ENCODE measurements at places on chromosomes 11 and 22. TPM values are rescaled to one million over a fixed set of nuclear protein-coding genes. Genes with fewer than 3 reads are reported as not detected.

DNA sequence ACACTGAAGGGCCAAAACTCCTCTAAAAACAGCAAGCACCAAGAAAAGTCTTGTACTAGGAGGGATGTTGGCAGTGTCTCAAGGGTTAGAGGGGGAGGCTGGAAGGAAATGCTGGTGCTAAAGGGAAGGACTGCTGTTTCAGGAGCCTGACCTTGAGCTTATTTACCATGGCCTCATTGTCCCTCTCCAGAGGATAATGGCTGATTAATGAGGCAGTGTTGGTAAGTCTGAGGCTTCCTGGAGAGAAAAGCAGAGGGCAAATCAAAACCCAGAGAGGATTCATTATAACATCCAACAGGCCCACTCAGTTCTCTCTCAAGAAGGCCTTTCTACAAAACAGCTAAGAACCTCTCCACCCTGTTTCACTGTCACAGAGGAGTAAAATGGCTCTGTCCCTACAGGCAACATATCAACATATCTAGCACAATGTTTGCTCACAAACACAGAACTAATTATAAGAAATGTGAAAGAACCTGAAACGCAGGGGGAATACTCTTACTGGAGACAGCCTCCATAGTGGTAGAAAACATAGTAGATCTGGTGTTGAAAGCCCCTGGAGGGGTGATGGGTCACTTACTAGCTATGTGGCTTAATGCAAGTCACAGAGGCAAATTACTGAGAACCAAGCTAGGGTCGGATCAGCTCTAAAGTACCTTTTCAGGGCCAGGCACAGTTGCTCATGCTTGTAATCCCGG, 31.4 kb downstream of the NUMA1 start:
- no peaks in the 10 kb centered on the region for H3K4me1 ChIP-seq
- H3K27me3 ChIP-seq: no peaks in the 10 kb centered on the region
- no peaks in the 10 kb centered on the region for H3K36me3 ChIP-seq
- no peak overlapping the region for H3K27ac ChIP-seq

DNA sequence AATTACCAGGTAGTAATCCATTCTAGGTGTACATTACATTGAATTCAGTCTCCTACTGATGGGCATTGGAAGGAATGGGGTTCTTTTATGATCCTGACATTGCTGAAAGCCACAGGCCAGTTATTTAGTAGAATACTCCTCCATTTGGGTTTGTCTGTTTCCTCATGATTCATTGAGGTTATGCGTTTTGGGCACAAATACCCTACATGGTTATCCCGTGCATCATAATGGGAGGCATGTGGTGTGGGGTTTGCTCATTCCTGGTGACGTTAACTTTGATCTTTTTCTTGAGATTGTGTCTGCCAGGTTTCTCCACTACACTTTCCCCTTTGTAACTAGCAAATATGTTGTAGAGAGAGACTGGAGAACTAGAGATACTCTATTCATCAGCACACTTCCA, 5.5 kb downstream of the FOLR3 start:
- no peaks in the 10 kb centered on the region for H3K4me1 ChIP-seq
- no peaks in the 10 kb centered on the region for H3K27me3 ChIP-seq
- H3K4me3 ChIP-seq: no peak overlapping the region
- no peak for DNase-seq
- H3K27ac ChIP-seq: no peak overlapping the region

The HBB gene
- 113 TPM for total RNA-seq

- no peaks in the 10 kb centered on the region for H3K27me3 ChIP-seq
- no peak overlapping the region for H3K27ac ChIP-seq
- no peak overlapping the region for H3K4me3 ChIP-seq
- peaks cover 20% of the 10 kb centered on the region for H3K4me1 ChIP-seq
- H3K36me3 ChIP-seq: no peaks in the 10 kb centered on the region
These were observed 3.6 kb downstream of the POLDIP3 start for GRCh38 chr22:42611051-42611450.

GRCh38 chr11:111530091-111530490, 10.4 kb upstream of the LAYN start:
- no peaks in the 10 kb centered on the region for H3K27me3 ChIP-seq
- H3K27ac ChIP-seq: no peak overlapping the region
- DNase-seq: no peak
- H3K4me3 ChIP-seq: no peak overlapping the region
- H3K4me1 ChIP-seq: no peaks in the 10 kb centered on the region
- H3K36me3 ChIP-seq: no peaks in the 10 kb centered on the region

DNA sequence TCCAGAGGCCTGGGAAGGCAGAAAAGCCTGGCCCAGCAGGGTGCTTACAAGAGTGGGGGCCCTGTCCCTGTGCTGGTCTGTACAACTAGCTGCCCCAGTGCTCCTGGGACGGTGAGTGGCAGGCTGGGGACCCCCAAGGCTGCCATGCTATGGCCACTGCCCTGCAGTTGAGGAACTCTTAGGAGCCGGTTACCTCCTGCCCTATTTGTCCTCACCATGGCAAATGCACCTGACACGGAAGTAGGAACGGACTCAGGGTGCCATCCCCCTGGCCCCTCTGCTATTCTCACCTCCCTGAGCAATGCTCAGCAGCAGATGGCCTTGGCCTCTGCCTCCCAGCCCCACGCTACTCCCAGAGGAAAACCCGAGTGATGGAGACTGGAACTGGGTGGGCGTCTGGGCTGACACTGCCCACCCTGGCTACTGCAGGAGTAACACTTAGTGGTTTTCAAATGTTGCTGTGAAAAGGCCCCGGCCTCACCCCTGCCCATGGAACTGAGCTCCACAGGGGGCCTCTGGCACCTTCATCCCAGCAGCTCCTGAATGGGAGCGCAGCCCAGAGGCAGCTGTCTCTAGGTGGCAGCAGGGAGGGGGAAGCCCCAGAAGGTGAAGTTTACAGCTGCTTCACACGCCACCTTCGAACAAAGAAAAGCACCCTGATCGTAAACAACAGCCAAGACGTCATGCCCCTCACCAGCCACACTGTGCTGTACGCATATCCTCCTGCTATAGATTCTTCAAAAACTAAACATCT, 105.3 kb downstream of the CTTN start:
- H3K27me3 ChIP-seq: no peaks in the 10 kb centered on the region
- no peaks in the 10 kb centered on the region for H3K4me1 ChIP-seq
- DNase-seq: peak; percentile 36
- H3K36me3 ChIP-seq: no peaks in the 10 kb centered on the region

DNA sequence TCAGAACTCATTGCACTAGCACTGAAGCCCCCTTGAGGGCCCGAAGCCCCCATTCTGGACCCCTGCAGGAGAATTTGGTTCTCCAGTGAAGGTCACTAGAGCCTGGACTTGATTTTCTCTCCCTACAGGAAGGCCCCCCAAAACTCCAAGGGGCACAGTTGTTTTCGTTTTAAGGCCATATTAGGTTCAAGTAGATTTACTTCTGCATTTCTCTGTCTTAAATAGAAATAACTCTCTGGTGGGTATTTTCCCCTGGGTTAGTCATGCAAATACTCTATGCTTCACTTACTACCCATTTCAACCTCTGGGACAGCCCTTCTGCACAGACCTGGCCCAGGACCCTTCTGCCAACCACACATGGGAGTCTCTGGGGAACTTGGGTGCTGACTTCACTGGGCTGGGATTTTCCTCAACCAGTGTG, 41.6 kb downstream of the WEE1 start:
- no peaks in the 10 kb centered on the region for H3K36me3 ChIP-seq
- no peak for DNase-seq
- no peaks in the 10 kb centered on the region for H3K27me3 ChIP-seq
- no peak overlapping the region for H3K4me3 ChIP-seq

DNA sequence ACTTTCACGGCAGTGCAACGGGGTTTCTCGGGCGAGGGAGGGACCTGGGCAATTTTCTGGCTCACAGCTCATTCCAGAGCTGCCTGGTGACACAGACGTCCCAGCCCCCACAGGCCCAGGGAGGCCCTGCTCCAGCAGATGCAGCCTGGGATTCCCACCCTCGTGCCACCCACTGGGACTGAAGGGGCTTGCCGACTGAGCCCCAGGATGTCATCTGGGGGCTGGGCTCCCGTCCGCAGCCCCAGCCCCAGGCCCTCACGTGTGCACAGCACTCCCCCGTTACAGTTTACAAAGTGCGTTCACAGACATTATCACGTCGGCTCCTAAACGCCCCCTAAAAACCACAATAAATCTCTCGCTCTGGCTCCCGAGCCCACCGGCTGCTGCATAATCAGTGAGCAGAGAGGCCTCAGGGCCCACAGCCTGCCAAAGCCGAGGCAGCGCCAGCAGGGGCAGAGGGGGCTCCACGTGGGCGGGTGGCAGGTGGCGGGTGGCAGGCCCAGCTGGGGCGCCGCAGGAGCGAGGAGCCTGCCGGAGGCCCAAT, 76.9 kb upstream of the TCF20 start:
- H3K4me1 ChIP-seq: no peaks in the 10 kb centered on the region
- H3K27me3 ChIP-seq: no peaks in the 10 kb centered on the region
- no peak overlapping the region for H3K27ac ChIP-seq

DNA sequence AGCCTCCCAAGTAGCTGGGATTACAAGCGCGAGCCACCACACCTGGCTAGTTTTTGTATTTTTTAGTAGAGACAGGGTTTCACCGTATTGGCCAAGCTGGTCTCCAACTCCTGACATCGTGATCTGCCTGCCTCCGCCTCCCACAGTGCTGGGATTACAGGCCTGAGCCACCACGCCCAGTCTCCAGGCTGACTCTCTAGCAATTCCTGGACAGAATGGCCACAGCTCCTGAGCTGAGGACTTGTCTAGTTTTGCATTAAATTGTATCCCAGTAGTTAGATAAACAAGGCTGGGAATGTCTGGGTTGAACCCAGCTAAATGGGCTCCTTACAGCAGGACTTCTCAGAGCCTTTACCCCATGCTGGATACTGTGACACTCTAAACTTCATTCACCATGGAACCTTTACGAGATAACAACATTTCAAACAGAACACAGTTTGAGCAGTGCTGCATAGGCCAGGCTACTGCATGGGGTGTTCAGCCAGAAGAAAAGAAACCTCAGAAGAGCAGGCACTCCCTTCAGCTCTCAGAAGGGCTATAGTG, 13.9 kb upstream of the MOGAT2 start:
- DNase-seq: no peak
- no peaks in the 10 kb centered on the region for H3K36me3 ChIP-seq
- H3K4me3 ChIP-seq: no peak overlapping the region
- H3K27ac ChIP-seq: no peak overlapping the region
- peaks cover 4% of the 10 kb centered on the region for H3K4me1 ChIP-seq

The APLNR gene
- 7.1 TPM for total RNA-seq

The KCTD17 gene
- total RNA-seq: 39.9 TPM

DNA sequence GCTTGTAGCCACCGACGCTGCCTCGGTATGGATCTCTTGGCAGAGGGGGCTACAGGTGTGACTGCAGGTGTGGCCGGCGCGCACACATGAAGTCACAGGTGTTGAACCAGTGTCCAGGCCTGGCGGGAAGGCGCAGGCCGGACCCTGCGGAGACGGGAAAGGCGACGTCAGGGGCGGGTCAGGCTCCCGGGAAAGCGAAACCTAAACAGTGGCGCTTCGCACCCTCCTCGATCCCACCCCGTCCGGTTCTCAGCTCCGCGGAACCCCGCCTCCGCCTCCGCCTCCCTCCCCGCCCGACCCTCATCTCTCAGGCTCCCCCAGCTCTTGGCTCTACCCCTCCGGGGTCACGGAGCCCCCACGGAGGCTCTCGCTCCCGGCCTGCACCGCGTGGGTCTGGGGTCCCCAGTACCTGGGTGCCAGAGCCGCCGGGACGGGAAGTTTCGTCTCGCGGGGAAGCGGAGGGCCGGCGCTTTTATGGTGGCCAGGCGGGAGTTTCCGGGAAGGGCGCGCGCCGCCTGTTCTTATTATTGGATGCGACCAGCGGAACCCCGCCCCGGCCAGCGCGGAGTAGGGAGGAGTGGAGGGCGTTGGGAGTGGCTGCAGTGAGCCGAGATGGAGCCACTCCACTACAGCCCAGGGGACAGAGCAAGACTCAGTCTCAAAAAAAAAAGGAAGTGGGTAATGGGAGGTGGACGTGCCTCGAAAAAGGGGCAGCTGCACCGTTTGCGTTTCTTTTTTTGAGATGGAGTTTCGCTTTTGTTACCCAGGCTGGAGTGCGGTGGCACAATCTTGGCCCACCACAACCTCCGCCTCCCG, at the start of gene IRF7:
Gene IRF7 (minus strand): TSS at position 447 of the 816 bp plus-strand sequence. CDS start 586 bp downstream, outside the sequence.
- peak within 1 kb of the TSS; percentile 69 for H3K4me3 ChIP-seq
- H3K27ac ChIP-seq: peak within 1 kb of the TSS; percentile 95
- H3K4me1 ChIP-seq: peaks cover 41% of the 10 kb centered on the region
- DNase-seq: peak; percentile 97
- peaks cover 11% of the 10 kb centered on the region for H3K36me3 ChIP-seq
- no peaks in the 10 kb centered on the region for H3K27me3 ChIP-seq

DNA sequence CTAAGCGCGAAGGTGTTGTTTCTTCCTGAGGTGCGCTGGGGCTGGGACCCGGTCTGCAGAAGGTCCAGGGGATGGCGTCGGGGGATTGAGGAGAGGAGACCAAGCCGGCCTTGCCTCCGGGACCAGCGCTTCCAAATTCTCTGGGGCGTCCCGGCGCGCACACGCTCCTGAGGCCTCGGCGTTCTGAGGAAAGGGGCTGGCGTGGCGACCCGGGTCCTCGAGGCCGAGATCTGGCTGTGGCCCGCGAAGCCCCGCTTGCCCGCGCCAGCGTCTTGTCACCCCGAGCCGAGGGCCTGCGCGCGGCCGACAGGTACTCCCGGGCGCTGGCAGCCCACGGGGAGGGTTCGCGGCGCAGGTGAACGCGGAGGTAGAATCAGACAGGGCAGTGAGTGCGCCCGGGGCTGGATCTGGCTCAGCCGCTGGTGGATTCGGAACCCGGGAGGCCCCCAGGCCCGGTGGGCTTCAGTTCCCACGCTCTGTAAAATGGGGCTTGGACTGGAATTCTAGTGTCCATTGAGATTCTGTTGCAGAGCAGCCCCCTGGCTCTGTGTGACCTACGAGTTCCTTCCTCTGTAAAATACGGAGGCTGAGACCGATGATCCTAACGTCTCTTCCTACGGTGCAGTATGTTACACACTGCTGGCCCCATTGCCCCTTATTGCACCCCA, 14.7 kb downstream of the SSH3 start:
- H3K27ac ChIP-seq: peak overlapping the region; percentile 78
- no peaks in the 10 kb centered on the region for H3K36me3 ChIP-seq
- H3K4me1 ChIP-seq: no peaks in the 10 kb centered on the region
- H3K27me3 ChIP-seq: no peaks in the 10 kb centered on the region
- peak overlapping the region; percentile 95 for H3K4me3 ChIP-seq

GRCh38 chr11:93870616-93871015, 20.2 kb upstream of the VSTM5 start:
- no peak for DNase-seq
- H3K27me3 ChIP-seq: no peaks in the 10 kb centered on the region
- no peak overlapping the region for H3K4me3 ChIP-seq
- H3K4me1 ChIP-seq: no peaks in the 10 kb centered on the region
- H3K36me3 ChIP-seq: no peaks in the 10 kb centered on the region

The DMC1 gene
- total RNA-seq: 2.0 TPM

The DLG2 gene
- 3.3 TPM for total RNA-seq

The PNPLA3 gene
- total RNA-seq: 1.6 TPM

The AIFM3 gene
- 76.9 TPM for total RNA-seq

The RASGRP2 gene
- 2.8 TPM for total RNA-seq

The CD6 gene
- 3.8 TPM for total RNA-seq

DNA sequence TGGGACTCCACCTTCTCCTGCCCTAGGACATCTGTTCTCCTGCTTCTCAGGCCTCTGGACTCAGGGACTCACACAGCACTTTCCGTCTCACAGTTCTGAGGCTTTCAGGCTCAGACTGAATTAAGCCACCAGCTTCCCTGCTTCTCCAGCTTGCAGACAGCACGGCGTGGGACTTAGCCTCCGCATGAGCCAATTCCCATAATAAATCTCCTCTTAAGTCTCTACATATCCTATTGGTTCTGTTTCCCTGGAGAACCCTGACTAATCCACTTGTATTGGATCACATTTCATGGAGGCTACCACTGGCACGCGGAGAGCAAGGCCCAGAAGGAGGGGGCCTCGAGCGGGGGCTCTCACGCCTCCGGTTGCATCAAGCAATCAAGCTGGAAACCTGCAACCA, 1313.6 kb downstream of the TBC1D22A start:
- H3K4me3 ChIP-seq: no peak overlapping the region
- no peaks in the 10 kb centered on the region for H3K36me3 ChIP-seq
- H3K4me1 ChIP-seq: no peaks in the 10 kb centered on the region
- DNase-seq: no peak
